ENCODE measurements at places on chromosomes 12 and 14. TPM values are rescaled to one million over a fixed set of nuclear protein-coding genes. Genes with fewer than 3 reads are reported as not detected.

GRCh38 chr14:50928002-50928635 is 16.2 kb downstream of the PYGL start:
- DNase-seq: no peak

- DNase-seq: no peak
These were observed 30.4 kb downstream of the SETD3 start for GRCh38 chr14:99450266-99450665.

DNA sequence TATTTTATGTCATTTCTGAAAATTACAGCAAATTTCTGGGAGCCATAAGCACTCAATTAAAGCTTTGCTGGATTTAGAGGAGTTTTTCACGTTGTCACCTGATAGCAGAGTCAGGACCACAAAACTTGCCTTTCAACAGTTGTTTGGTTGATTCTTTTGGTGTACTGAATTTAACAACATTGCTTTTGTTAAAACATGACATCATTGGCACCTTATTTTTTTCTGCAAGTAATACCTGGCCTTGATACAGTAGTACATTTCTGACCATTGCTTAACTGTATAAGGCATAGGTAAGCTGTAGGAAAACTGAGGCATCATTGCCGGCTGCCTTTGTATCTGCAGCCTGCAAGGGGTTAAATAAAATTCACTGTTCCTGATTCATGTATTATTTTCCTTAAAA is 4.5 kb upstream of the BCL11B start:
- DNase-seq: no peak

DNA sequence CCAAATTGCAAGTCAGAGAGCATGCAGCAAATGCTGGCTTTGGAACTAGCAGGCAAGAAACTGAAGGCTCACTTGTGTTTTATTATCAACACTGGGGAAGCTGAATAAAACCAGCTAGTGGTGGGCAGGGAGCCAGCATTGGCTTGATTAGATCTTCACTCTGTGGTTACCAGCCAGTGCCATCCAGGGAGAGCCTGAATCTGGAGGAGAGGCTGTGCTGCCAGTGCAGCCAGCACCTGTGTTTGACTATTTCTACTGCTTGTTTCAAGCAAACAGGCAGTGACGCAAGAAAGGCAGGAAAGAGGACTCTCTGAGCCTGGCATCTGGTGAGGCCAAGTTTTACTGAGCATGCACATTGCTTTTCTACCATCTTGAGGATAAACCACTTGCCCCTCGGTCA is 247.0 kb downstream of the PHLDA1 start:
- DNase-seq: no peak

DNA sequence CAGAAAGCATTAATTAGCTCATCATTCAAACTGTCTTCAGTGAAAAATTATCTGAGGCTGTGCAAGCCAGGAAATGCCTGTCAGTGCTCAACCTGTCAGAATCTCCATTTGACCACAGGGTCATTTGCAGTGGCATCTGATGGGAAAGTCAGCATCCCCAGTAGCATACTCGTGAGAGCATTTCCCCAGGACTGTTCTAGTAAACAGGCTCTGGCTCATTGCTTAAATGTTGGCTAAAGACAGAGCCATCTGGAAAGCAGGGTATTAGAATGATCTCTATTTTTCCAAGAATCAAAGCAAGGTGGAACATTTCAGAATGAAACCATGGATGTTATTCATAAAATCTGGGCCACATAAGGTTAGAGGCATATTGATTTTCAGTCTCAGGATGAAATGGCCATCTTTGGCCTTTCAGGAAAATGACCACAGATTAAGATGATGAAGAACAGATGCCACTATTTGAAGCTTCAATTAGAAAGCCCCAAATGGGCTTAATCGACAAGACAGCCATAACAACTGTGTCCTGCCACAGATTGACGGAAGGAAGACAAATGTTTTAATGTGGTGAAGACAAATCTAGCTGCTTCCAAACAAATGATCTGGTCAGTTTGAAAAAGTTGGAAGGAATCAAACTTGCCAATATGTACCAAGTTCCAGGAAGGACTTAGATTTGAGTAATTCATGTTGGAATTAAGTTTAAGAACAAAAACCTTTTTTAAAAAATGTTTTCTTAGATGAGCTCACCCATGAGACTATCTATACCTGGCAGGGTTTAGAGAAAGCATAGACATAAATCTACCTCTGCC is 94.0 kb upstream of the FAR2 start:
- no peak for DNase-seq

- no peak for DNase-seq
These were observed 42.1 kb downstream of the MAP1LC3B2 start for GRCh38 chr12:116600959-116601918.

GRCh38 chr12:99549196-99549595 is 98.4 kb upstream of the GARIN6 start:
- DNase-seq: no peak

GRCh38 chr12:115227137-115227615 is 543.2 kb upstream of the TBX3 start:
- DNase-seq: no peak

- DNase-seq: no peak
These were observed 10.9 kb downstream of the ISCU start for GRCh38 chr12:108573317-108573716.

DNA sequence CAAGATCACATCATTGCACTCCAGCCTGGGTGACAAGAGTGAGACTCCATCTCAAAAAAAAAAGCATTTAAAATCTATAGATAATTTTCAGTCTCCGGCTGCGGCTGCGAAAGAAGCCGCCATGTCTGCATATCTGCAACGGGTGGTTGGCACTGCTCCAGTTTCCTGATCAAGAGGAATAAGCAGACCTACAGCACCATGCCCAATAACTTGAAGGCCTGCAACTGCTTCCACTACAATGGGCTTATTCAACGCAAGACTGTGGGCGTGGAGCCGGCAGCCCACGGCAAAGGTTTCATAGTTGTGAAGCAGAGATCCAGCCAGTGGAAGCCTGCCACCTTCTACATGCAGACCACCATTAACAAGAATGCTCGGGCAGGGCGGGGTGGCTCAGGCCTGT is 30.6 kb upstream of the EID3 start:
- DNase-seq: no peak

GRCh38 chr14:76576047-76576741 is 185.1 kb upstream of the VASH1 start:
- DNase-seq: no peak

- DNase-seq: no peak
These were observed 137.0 kb upstream of the PZP start for GRCh38 chr12:9345171-9345570.

- no peak for DNase-seq
These were observed 38.7 kb upstream of the DUSP6 start for GRCh38 chr12:89390802-89391673.

DNA sequence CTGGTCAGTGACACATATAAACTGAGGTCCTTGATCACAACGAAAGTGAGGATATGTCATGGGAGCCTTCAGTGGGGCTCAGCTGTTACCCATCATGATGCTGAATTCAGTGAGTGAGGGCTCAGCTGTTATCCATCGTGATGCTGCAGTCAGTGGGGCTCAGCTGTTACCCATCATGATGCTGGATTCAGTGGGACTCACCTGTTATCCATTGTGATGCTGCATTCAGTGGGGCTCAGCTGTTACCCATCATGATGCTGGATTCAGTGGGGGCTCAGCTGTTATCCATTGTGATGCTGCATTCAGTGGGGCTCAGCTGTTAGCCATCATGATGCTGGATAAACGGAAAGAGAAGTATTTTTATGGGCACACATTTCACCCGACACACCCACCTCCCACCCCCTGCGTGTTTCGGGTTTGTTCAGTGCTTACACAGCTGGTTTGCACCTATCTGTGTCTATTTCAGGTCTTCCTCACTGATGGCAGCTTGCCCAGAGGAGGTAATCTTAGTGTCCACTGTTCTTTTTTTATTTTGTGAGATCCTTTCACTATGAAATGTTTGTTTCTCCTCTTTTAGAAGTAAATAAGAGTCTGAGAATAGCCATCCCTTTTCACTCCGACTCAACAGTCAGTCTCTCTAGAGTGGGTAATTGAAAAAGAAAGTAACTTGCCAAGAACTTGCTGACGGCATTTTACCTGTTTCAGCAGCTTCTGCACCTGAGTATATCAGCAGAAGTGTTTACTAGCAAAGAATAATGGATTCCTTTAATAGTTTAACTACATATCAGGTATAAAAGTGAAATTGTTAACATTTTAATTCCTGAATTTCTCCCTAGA is 183.0 kb downstream of the ERC1 start:
- DNase-seq: no peak

DNA sequence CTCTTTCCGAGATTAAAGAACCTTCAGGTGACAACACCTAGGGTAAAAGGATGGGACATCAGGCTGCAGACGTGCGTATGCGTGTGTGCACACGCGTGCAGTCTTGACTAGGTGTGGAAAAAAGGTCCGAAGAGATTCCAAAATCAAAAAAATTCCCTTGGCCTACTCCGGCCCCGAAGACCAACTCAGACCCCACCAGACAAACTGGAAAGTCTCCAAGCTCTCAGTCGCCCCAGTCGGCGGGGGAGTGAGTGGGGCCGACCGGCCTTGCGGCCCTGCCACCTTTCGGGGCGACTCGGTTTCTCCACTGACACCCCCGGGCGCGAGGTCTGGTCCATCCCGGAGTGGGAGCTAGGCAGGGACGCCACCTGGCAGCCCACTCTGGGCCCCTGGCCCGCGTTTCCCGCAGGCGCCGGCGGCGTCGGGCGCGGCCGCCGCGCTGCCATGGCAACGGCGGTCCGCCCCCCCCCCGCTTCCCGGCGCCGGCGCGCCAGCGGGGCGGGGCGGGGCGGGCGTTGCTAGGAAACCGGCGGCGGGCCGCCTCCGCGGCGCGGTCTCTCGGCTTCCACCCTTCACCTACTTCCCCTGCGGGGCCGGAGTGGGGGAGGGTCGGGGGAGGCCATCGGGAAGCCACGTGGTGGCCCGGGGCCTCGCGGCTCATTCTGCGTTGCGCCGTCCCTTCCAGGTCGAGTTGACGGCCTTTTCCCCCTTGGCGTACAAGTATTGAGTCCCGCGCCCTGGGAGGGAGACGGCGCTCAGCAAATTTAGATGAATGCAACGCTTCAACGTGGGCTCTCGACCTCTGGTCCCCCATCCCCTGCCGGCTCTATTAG is 253.1 kb downstream of the EFCAB11 start:
- DNase-seq: peak; percentile 97

- no peak for DNase-seq
These were observed 140.8 kb downstream of the TTC7B start for GRCh38 chr14:90675399-90675798.

GRCh38 chr12:7460375-7461259 is 16.7 kb upstream of the CD163L1 start:
- no peak for DNase-seq

The CLBA1 gene
- total RNA-seq: 2.7 TPM

The TXNRD1 gene
- 121 TPM for total RNA-seq

The BCL2L14 gene
- not detected for total RNA-seq

The SLC2A14 gene
- 0.51 TPM for total RNA-seq

The OR6C2 gene
- total RNA-seq: not detected

The LRRIQ1 gene
- total RNA-seq: not detected

The TAS2R14 gene
- total RNA-seq: 1.3 TPM

The ERBB3 gene
- total RNA-seq: 1.5 TPM

The CCDC197 gene
- total RNA-seq: 3.4 TPM

The NGB gene
- not detected for total RNA-seq
